Stimulated activated CD4-positive, alpha-beta T cell treated with anti-CD3 and anti-CD28 coated beads, Interleukin-1b, Interleukin-23, amount 100 ng/mL, for 48 hours (primary cell): ENCODE measurements at places on chromosomes 6 and 20.
A peak's percentile ranks its signal among the peaks of the same experiment; 100 is the strongest.

DNA sequence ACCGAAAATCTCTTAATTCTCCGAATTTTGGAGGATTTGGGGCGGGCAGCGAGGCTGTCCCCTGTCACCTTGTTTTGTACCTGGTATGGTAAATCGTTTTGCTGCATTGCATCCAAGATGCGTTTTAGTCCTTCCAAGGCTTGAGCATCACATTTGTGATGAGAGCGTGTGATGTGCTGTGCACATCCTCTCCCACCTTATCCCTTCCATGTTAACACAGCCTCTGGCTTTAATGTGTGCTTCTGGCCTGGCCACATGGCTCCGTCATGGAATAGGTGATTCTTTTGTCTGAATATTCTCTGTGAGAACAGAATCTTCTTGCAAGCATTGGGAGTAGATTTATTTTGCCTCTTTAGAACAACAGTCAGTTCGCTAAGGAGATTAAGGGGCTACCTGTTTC lies 763 bp downstream of the TMEM14A start:
- DNase-seq = no peak

DNA sequence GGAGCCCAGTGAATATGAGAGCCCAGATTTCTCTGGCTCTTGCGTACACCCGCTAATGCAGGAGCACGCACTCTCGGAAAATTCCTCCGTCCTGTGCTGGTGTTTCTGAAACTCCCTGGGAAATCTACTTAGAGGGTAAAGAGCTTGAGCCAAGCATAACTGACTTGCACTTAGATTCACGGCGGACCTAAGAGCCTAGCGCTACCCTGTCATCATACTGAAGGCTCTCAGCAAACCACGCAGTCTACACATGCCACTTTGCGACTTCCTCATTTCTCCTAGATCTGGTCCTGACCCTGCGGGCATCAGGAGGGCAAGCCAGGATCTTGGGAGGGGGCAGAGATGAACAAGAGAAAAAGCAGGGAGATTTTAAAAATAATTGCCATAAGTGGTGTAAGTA lies 324.7 kb downstream of the CD83 start:
- no peak for DNase-seq

DNA sequence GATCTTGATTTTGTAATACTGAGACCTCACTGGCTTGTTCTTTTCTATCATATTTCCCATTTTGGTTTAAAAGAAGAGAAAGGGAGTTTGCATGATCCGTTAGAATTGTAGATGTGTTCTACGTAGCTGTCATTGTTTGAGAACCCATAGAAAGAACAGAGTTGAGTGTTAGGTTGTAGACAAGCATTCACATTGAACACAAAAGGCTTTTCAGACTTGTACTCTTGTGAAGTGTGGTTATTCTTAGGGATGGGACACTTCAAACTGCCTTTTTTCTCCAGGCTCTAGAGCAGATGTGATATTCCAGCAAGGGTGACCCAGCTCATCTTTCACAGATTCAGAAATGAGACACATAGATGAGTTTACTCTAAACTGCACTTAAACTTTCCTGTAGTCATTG lies 19.9 kb downstream of the FOXO3 start:
- DNase-seq = no peak

DNA sequence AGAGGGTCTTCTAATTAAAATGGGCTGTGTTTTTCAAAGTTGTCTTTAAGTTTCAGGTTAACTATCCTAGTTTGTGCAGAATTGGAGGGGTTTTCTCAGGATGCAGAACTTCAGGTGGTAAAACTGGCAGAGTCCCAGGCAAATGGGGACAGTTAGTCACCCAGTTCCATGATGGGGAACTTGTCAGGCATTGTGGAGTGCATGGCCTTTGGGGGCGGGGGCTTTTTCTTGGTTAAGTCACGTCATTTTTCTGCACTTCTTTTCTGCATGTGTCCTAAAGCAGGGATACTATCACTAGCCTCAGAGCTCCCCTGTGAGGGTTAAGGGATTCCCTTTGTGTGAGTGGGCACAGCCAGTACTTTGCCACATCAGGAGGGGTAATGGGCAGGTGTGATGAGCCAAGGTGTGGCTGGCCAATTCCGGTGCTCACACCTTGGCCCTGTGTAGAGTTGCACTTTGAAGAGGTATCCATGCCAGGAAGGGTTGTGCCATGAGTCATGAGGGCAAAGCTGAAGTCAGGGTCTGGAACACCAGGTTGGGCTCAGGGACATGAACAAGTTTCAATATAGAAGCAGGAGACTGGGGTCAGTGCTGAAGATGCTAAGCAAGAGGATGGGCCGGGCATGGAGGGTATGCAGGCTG lies 126.0 kb upstream of the RREB1 start:
- DNase-seq = no peak

DNA sequence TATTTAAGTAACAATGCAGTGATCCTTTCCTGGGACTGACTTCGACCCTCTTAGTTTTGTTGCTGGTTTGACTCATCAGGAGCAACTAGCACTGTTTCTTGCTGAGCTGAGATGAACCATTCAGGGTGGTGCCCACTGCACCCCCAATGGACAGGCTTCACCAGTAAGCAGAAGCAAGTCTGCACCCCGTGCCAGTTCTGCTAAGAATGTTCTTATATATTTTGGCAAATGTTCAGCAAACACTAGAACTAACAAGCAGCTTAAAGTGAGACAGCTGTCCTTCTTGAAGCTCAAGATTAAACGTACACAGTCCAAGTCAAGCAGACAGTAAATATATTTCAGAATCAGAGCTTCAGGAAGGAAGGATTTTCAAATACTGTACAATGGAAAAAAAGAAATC lies 561.3 kb upstream of the CDH4 start:
- no peak for DNase-seq

- DNase-seq = no peak
Observed at GRCh38 chr6:132685009-132685408, 26.0 kb upstream of the TAAR1 start.

- no peak for DNase-seq
Observed at GRCh38 chr6:26613689-26614683, 17.2 kb downstream of the ABT1 start.

- peak; percentile 46 for DNase-seq
Observed at GRCh38 chr6:53410508-53411258, 61.9 kb upstream of the ELOVL5 start.

- no peak for DNase-seq
Observed at GRCh38 chr20:53428996-53429395, 164.6 kb downstream of the ZNF217 start.

DNA sequence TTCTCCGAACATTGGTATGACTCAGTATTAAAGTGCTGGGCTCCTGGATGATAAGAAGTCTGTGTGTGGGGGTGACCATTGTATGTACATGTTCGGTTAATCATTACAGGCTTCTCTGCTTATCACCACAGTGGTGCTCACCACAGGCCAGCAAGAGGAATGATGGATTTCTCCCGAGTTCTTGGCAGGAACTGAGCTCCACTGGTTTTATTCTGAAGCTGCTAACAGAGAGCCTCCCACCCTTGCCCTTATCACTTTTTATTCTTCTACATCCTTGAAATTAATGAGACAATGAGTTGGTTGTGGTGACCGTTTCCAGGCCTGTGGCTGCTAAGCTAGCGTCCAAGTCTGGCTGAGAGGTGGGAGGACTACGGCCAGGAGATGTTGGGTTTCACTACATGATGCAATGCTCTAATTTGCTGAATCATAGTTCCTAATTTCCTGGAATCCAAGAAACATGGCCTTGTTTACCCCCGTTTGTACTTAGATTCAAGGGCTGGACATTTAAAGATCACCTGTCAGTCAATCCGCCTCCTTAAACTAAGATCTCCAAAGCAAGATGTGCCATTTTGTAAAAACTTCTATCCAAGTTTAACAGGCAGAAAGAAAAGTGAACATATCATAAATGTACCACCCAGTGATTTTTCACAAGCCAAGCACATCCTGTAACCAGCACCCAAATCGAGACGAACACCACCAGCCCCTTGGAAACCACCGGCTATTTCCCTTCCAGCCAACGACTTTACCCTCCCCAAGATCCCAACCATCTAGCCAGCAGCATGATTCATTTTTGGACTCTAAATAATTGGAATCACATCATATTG lies 172.5 kb downstream of the FOXA2 start:
- DNase-seq = no peak

DNA sequence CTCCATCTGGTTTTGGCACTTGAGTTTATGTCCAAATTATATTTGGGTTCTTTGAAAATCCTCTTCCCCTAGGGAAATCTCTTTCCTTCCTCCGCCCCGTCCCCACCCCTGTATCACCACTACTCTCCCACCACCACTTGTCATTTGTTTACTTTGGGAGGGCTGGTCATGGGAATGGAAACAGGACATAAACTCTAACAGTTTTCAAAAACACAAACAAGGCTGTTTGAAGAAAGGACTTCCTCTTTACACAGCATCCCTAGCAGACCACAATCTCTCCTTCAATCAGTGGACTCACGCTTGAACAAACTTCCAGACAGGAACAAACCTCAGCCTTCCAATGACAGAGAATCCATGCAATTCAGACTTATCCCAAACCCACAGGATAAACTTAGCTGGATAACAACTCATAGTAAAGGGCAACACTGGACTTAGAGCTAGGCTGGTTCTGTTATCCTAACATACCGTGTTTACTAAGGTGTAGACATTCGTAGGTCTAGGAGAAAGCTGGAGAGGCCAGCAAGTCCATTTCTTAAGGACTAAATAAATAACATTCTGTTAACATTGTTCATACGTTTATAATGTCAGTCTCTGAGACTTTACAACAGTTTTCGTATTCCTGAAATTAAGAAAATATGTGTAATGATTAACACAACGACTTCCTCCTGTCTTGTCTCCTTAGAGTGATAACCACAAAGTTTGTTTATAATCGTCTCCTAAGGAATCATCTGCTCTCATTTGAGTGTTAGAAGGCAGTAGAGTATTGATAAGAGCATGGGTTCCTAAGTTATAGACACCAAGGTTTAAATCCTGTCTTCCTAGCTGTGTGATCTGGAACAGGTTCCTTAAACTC lies 44.1 kb upstream of the CTAGE9 start:
- no peak for DNase-seq

DNA sequence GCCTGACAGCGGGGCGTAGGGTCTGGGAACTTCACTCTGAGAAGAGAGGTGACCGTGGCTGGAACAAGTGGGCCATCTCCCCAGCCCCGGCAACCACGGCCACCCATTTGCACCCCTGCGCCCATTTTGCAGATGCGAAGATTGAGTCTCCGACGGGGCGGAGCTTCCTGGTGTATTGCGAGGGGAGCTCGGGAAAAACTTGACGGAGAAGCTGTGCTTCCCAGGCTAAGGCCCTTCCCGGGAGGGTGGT lies 653 bp downstream of the ZNF335 start:
- no peak for DNase-seq

DNA sequence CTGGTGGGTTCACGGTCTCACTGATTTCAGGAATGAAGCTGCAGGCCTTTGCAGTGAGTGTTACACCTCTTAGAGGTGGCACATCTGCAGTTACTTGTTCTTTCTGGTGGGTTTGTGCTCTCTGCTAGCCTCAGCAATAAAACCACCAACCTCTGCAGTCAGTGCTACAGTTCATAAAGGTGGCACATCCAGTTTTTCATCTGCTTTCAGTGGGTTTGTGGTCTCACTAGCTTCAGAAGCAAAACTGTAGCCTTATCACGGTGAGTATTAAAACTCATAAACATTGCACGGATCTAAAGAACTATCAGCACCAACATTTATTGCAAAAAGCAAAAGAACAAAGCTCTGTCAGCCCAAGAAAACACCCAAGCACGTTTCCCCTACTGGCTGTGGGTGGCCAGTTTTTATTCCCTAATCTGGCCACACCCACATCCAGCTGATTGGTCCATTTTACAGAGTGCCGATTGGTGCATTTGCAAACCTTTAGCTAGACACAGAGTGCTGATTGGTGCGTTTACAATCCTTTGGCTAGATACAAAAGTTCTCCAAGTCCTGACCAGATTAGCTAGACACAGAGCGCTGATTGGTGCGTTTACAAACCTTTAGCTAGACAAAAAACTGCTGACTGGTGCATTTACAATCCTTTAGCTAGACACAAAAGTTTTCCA lies 3.4 kb upstream of the TMEM14C start:
- peak; percentile 63 for DNase-seq

GRCh38 chr20:47024461-47024937 lies 129.9 kb downstream of the EYA2 start:
- DNase-seq = no peak

DNA sequence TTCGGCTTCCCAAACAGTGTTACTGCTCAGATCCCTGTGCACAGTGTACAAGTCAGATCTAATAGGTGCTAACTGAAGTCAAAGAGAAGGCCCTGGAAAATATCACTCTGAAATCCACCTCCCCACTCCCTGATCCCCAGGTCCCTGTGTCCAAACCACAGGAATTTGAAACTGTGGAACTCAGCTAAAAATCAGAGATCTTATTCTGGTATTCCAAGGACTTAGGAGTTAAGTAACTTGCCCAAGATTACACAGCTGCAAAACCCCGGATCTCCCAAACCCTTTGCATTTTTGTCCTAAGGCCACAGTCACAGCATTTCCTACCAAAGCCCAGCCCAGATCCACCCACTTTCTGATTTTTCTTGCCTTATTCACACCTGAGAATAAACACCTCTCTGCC lies 32.3 kb upstream of the SLC23A2 start:
- DNase-seq = no peak

- no peak for DNase-seq
Observed at GRCh38 chr6:77740380-77740779, 87.5 kb downstream of the MEI4 start.

GRCh38 chr6:51901766-51902764 lies 185.3 kb downstream of the PKHD1 start:
- DNase-seq = no peak

- no peak for DNase-seq
Observed at GRCh38 chr6:142838821-142839685, 105.9 kb downstream of the HIVEP2 start.

DNA sequence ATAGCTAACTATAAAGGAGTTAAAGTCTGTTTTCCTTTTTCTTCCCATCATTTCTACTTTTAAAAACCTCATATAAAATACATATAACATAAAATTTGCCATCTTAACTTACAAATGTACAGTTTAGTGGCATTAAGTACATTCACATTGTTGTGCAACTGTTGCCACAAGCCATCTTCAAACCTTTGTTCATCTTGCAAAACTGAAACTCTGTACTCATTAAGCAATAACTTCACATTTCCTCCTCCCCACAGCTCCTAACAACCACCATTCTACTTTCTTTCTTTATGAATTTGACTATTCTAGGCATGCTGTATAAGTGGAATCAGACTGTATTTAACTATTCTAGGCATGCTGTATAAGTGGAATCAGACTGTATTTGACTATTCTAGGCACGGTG lies 4.5 kb downstream of the CCDC170 start:
- DNase-seq = no peak

- no peak for DNase-seq
Observed at GRCh38 chr20:38872036-38872435, 54.2 kb upstream of the FAM83D start.
